ENCODE measurements at places on chromosomes 16 and 17.

DNA sequence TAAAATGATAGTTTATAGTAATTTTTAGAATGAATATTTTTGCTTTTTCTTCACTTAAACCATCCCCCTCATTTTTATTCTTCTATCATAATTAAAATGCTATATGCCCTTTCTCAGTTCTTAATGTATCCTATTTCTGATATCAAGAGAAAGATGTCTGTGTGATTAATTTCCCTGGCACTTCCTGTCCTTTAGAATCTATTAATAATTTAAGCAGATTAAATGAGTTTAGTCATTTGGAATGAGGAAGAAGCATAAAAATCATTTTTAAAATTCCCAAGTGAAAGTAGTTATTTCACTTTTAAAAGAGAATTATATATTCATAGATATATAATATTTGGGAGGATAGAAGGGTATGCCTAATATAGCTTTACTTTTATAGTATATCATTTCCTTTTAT, 27.8 kb upstream of the CDR2 start:
- no peak for DNase-seq

- no peak for DNase-seq
Observed at GRCh38 chr17:69525920-69526841, 111.7 kb downstream of the MAP2K6 start.

DNA sequence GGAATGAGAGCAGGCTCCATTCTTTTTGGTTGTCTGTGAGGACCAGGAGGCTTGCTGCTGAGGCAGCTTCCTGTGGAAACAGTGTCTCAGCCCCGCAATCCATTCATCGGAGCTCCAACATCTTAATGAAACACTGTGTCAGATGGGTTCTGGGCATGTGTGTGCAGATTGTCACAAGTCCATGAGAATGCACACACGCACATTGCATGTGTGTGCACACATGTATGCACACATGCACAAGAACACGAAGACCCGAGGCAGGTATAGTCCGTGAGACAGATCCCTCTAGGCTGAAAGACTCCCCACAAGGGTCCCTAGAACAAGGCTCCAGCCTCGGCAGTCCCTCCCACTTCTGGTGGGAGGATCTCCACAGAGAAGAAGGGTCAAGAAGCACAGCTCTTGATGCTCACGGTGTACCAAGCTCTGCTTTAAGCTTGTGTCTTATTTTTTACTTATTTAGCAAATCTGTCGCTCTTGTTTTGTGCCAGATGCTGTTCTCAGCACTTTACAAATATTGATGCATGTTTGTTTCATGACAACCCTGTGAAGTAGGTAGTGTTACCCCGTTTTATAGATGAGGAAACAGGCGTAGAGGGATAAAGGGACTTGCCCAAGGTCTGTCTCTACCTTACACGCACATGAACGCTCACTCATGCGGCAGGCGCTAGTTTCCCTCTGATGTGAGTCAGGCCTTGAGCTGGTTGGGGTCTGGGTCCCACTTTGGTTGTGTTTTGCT, 213.1 kb downstream of the SEC14L1 start:
- no peak for DNase-seq

DNA sequence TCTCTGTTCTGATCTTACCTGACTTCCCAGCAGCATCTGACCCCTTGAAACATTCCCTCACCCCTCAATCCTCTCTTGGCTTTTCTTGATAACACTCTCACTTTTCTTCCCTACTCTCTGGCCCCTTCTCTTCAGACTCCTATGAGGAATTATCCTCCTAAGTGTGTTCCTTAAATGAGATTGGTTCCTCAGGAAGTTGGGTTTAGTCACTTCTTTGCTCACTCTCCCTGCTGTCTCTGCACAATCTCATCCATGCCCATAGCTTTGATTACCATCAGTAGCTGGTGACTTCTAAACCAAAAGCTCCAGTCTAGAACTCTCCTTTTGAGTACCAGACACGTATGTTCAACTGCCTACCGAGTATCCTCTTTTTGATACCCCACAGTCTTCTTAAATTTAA, 13.0 kb downstream of the MED24 start:
- DNase-seq, result no peak

GRCh38 chr17:81448950-81449349, 53.7 kb downstream of the BAHCC1 start:
- DNase-seq, result no peak

DNA sequence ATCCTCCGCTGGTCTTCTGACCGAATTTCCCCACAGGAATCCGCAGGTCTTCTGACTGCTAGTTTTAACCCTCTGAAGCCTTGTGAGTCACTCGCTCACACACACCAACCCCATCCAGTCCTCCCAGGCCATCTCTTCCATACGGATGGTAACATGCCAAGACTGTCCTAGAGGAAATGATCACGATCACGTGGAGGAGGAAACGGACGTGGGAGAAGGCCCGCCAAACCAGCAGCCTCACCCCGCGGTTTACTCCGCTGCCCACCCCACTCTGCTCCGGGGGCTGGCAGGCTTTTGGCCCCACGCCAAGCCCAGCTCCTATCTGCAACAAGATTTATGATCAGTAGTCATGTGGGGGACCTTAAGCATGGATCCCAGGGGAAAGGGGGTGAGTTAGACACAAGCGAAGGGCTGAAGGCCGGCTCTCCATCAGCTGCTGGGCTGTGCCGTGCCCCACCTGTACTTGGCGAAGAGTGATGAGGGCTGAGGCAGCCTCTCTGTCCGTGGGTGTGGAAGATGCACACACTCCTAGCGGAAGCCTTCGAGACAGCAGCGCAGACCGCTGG, 1.5 kb upstream of the FAAP100 start:
- no peak for DNase-seq

- no peak for DNase-seq
Observed at GRCh38 chr16:3655030-3655395, 522 bp downstream of the DNASE1 start.

Data from activated CD4-positive, CD25-positive, alpha-beta regulatory T cell treated with anti-CD3 and anti-CD28 coated beads, Interleukin-2, amount 50 U/mL, for 16 hours (primary cell).